ENCODE measurements at places on chromosomes 7 and 10.

DNA sequence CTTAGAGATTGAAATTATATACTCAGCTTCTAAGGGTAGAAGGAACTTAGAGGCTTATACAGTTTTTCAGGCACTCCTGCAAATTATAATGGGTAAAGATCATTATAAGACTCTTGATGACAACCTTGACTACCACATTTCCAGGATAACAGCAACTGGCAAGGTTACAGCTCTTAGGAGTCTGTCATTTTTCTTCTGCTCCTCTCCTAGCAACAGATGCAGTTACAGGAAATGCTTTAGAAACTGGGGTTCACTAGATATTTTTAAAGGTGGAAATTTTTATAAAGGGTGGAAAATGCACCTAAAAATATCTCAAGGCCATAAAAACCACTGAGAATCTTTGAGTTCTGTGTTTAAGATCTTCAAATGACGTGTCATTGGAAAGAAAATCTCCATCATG lies 185.8 kb downstream of the RELN start:
- DNase-seq, result no peak

DNA sequence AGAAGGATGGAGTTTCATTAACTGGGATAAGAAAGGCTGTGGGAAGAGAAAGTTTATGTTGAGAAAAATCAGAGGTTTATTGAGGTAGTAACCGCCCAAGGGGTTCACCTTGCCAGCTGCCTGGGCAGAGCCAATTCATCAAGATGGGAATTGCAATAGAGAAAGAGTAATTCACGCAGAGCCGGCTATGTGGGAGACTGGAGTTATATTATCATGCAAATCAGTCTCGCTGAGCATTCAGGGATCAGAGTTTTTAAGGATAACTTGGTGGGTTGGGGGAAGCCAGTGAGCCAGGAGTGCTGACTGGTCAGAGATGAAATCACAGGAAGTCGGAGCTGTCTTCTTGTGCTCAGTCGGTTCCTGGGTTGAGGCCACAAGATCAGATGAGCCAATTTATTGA lies 70.6 kb downstream of the MALRD1 start:
- DNase-seq, result no peak

DNA sequence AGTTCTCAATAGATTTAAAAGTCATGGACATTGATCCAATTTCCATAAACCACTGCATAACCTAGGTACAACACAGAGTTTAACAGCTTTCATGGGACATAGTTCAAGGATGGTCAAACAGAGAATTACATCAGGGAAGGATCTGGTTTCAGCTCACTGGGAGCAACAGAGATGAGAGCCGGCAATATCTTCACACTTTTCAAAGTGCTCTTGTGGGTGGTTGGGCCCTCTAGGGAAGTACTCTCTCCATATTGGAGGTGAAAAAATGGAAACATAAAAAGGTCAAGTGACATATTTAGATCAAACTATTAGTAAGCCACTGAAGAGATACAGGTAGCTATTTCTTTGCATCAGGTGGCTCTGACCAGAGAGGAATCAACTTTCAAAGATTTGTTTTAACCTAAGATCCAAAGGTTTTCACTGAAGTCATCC lies 61.8 kb upstream of the LRRN3 start:
- no peak for DNase-seq

- DNase-seq, result no peak
These were observed 293.6 kb upstream of the ZNF32 start for GRCh38 chr10:43942096-43942850.

GRCh38 chr10:59877191-59877671 lies 29.1 kb downstream of the CCDC6 start:
- DNase-seq, result no peak

GRCh38 chr7:98240961-98241673 lies 10.9 kb downstream of the TECPR1 start:
- peak; percentile 6 for DNase-seq

DNA sequence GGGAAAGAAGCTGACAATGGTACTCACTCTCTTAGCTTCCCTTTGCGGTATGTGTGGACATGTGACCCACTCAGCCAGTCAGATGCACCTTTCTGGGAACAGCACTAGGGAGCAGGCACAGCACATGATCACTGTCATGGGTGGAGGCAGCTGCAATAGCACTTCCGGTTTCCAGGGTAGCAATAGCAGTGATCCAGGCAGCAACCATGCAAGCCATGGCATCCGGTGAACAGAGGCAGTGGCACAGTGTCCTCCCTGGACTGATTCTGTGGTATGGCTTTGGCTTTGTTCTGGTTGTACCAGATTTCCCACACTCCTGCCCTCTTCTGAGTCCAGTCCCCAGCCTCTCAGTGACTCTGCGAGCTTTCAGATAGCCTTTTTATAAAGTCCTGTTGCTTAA lies 86.8 kb upstream of the NAMPT start:
- no peak for DNase-seq

DNA sequence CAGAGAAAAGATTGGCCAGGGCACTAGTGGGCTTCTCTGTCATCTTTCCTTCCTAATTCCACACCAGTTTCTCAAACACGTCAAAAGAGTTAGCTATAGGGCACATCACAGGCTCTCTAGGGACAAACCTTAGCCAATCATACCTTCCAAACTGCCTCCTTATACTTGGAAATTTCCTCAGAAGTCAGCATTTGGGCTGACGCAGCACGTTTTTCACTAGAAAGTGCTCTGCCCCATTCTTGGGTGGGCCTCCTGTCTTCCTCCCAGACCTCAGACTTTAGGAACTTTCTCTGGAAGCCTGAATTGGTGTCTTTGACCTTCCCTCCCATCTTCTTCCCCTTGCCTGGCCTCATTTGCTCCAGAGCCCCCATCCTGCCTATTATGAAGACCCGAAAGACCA lies 11.1 kb downstream of the SFXN3 start:
- no peak for DNase-seq

- DNase-seq, result no peak
These were observed 578.8 kb downstream of the NRG3 start for GRCh38 chr10:82453678-82454293.

- no peak for DNase-seq
These were observed 483.6 kb downstream of the INHBA start for GRCh38 chr7:41219276-41219675.

DNA sequence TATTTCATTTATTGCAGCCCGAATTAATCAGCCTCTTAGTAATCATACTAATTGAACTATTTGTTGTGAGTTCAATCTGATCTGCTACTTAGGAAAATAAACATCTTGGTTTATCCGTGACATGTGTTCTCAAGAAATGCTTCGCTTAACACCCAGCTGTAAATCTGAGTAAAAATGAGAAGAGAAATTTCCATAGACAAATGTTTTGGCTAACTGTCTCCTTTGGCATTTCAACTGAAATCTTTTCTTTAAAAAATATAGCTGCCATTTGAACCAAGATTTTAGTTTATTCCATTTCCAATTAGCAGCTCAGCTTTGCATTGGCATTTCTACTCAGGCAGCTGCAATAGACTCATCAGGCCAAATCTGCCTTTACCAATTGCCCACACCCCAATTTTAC lies 180.5 kb upstream of the PTER start:
- no peak for DNase-seq

GRCh38 chr7:130622866-130623265 lies 45.7 kb downstream of the COPG2 start:
- no peak for DNase-seq

- no peak for DNase-seq
These were observed 3.5 kb downstream of the EGFR start for GRCh38 chr7:55022002-55022985.

DNA sequence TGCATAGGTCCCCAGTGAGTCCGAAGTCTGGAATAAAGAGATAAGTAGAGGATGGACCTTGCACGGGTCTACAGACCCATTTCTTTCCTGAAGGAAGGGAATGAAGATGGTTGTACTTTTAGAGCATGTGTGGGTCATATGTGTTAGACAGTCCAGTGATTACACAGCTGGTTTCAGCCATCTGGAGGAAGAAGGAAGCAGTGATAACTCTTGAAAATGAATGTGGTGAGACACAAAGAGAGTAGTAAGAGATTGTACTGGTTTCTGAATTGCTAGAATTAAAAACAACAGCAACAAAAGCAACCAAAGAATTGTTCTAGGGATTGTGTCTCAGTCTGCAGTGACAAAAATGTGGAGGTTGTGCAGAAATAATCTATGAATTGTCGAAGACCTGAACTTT lies 258.9 kb downstream of the SUGCT start:
- no peak for DNase-seq

GRCh38 chr10:125802131-125802530 lies 20.9 kb downstream of the UROS start:
- no peak for DNase-seq

DNA sequence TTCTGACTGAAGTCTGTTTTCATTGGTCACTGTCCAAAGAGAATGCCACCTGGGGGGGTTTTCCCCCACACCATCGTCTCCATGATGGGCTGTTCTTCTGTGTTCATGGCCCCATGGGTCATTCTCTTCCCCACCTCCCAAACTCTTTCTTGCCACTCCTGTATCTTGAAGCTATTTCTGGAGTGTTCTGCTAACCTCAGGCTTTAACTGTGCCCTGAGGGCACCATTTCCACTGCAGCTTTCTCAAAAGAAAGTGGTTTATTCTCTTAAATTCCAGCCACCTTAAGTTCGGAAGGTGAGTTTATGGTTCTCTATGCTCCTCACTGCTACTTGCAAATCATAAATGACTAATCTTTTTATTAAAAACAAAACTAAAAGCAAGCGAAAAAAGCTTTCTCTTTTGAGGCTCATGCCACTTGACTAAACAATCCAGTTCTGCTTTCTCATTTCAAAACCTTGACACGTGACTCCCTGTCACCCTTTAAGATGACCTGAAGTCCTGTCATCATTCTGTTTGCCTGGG lies 7.4 kb upstream of the APBB1IP start:
- peak; percentile 84 for DNase-seq

DNA sequence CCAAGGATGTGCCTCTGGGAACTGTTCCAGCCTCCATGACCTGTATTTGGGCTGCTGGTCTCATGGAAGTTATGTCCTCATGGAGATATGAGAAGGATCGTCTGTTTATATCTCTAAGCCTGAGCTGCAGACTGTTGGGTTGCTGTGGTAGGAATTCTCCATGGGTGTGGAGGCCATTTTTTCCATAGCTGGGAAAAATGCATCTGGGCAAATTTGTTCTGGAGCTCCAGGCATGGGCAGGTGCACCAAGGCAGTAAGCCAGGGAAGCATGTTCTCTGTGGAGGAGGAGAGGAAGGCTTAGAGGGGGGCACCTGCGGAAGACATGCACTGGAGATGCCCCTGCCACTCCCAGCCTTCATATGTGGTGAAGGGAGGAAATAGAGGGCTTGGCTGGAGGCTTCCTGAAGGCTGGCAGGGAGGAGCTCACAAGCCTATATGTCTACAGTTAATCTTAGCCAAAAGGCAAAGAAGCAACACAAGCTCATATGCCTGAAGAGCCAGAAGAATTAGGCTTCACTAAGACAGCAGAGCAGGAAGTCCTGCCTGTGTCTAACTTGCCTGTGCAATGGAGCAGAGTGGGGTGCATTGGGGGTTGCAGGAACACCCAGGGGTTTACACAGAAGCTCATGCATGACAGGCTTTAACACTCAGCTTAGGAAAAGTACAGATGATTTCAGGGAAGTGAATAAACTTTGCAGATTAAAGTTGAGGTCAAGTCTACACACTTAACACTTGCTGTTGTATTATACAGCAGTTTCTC lies 35.1 kb upstream of the CXCL12 start:
- DNase-seq, result no peak

DNA sequence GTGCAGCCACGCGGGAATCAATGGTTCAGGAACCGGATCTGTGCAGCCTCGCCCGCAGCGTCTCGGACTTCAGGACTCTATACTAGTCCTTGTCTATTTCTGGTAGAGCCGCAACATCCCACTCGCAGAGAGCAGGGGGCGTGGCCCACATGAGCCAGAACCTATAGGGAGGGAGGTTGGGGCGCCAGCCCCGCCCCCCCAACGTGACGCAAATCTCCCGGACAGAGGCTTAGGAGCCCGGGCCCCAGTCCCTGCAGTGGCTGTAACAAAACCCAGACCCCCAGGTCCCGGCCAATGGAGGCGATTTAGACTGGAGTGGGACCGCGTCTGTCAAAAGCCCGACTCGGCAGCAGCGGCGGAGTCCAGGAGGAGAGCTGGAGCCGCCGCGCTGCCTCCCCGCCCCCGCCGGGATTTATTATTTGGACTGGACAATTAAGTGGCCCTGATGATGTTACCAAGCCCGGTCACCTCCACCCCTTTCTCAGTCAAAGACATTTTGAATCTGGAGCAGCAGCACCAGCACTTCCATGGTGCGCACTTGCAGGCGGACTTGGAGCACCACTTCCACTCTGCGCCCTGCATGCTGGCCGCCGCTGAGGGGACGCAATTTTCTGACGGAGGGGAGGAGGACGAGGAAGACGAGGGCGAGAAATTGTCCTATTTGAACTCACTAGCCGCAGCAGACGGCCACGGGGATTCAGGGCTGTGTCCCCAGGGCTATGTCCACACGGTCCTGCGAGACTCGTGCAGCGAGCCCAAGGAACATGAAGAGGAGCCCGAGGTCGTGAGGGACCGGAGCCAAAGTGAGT lies at the start of gene NKX2-3:
TSS of gene NKX2-3 (plus strand) at position 256 of the 809 bp plus-strand sequence. CDS start at position 446, 190 bp downstream.
- no peak for DNase-seq

DNA sequence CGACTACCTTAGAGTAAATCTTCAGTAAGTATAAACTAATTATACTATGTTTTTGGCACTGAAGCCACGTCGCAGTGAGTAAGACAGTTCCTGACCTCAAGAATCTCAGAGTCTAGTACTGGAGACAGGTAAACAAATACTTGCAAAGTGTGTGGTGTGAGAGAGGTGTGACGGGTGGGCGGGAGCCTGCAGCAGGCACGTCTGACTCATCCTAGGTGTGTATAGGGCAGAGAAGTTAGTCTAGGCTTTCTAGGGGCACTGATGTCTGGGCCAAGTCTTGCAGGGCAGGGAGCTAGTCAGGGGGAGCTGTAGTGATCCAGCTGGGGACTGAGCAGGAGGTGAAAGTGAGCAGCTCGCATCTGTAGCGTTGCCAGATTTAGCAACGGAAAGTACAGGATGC lies 35.9 kb upstream of the SFTPD start:
- no peak for DNase-seq

GRCh38 chr10:128588402-128588801 lies 462.2 kb upstream of the MKI67 start:
- no peak for DNase-seq

GRCh38 chr10:78359640-78360091 lies 326.0 kb downstream of the RPS24 start:
- no peak for DNase-seq

- no peak for DNase-seq
These were observed 545.9 kb downstream of the KCNMA1 start for GRCh38 chr10:77091597-77092165.

- no peak for DNase-seq
These were observed 143.4 kb downstream of the VPS50 start for GRCh38 chr7:93375603-93376002.

All from AML-193 (cell line).